ENCODE measurements at places on chromosomes 6 and 20.

- no peak for DNase-seq
Measured at GRCh38 chr6:163386329-163386908, 28.1 kb upstream of the QKI start.

GRCh38 chr6:32529697-32530430 lies at the start of gene HLA-DRB5:
TSS of gene HLA-DRB5 (minus strand) at chr6:32530287. CDS start at chr6:32530224, 63 bp downstream.
- DNase-seq: no peak

DNA sequence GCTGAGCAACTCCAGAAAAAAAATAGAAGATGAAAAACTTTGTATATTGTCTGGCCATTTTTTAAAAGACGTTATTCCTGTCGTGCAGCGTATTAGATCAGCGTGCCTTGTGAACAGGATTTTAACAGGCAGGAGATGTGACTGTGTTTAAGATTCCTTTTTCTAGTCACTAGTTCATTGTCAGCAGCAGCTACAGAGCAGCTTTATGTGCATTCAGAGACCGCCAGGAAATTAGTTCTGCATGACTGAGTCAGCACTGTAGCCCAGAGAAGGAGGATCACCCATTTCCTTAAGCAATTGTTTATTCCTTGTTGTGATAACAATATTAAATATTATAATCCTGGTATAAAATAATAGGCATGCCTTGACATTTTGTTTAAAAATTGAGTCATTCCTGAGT lies 75.4 kb upstream of the ADGRB3 start:
- no peak for DNase-seq

GRCh38 chr6:28212510-28213212 lies 12.4 kb upstream of the ZSCAN9 start:
- peak; percentile 79 for DNase-seq

DNA sequence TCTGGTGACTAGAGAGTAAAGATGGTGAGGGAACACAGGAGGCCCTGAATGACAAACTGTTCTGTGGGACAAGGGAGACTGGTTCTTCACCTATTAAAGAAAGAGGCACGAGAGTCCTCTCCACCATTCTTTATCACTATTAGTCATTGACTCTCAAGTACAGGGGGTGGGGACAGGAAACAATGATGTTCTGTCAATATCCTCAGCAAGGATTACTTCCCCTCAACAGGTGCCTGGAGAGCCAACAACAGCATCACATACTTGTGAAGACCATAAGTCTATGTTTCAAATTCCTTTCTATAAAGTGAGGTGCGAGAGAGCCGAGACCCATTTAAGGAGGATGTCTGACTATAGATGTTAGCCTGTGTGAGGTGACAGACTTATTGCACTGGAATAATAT lies 72.4 kb upstream of the TBC1D7 start:
- DNase-seq: no peak

GRCh38 chr6:139423037-139423703 lies 48.7 kb upstream of the CITED2 start:
- DNase-seq: no peak

- no peak for DNase-seq
Measured at GRCh38 chr6:82410151-82410648, 46.6 kb downstream of the TPBG start.

- DNase-seq: no peak
Measured at GRCh38 chr6:22392711-22393110, 95.9 kb upstream of the PRL start.

GRCh38 chr6:106520711-106521401 lies 108.4 kb downstream of the RTN4IP1 start:
- DNase-seq: peak; percentile 88
